Chondrocyte (in vitro differentiated cells): ENCODE measurements at places on chromosomes 2 and 18. TPM values are rescaled to one million over a fixed set of nuclear protein-coding genes. Genes with fewer than 3 reads are reported as not detected.

GRCh38 chr2:176094349-176094748 lies 1.8 kb downstream of the HOXD13 start:
- DNase-seq = no peak

GRCh38 chr2:83481436-83481835 lies 977.6 kb downstream of the SUCLG1 start:
- no peak for DNase-seq

- DNase-seq = no peak
These were observed 120.2 kb downstream of the TSN start for GRCh38 chr2:121875585-121876185.

The PAX8 gene
- 0.29 TPM in 1 of 3 replicates, not detected in the others for total RNA-seq
